Activated T-cell treated with anti-CD3 and anti-CD28 coated beads, Interleukin-2, amount 50 U/mL, for 4 hours (primary cell): ENCODE measurements at places on chromosomes 7 and 10.

DNA sequence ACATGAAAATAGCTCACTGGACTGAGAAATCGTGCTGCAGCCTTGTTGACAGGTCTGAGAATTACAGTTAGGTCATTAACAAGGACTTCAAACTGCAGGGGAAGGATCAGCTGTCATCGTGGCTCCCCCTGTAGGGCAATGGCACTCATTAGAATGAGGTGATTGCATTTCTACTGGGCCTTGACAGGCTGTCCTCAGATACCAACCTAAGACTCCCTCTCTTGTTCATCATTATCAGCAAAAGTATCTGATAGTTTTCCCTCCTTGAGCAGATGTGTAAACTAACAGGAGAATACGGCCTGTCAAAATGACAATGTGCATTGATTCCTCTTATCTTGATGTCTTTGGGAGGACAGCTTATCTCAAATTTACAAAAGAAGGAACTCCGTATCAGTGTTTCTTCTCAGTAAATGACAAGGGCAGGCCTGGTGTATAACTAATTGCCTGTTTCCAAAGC lies 648.5 kb upstream of the LRRN3 start:
- no peak for DNase-seq

GRCh38 chr10:33507662-33508425 lies 173.4 kb upstream of the NRP1 start:
- no peak for DNase-seq

DNA sequence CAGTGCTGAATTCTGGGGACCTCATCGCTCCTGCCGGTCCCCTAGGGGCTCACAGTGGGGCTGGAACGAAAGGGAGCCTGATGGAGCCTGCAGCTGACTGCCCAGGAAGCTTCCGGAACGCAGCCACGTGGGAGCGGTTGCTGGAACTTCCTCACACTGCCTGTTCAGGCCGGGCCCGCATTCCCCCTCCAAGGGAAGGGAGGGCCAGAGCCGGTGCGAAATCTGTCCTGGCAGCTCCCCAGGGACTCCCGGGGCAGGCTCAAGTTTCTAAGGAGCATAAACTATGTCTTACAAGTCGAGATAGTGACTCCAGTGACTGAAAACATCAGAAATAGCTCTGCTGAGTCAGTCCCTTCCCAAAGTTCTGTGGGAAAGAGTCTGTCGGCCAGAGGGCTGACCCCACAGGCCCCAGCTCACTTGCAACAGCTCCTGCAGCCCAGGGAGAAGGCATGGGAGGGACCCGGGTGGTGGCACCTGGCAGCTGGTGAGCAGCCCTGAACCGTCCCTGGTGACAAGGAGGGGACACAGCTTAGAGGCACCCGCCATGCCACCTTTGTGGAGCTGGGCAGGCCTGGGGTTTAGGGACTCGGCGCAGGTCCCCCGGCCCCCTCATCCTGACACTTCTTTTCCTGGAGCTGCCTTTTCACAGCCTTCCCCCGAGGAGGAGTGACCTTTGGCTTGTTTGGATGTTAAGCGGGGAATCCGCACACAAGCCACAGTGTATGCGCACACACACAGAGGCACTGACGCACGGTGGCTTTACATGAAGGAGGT lies 47.6 kb downstream of the PDGFA start:
- no peak for DNase-seq

DNA sequence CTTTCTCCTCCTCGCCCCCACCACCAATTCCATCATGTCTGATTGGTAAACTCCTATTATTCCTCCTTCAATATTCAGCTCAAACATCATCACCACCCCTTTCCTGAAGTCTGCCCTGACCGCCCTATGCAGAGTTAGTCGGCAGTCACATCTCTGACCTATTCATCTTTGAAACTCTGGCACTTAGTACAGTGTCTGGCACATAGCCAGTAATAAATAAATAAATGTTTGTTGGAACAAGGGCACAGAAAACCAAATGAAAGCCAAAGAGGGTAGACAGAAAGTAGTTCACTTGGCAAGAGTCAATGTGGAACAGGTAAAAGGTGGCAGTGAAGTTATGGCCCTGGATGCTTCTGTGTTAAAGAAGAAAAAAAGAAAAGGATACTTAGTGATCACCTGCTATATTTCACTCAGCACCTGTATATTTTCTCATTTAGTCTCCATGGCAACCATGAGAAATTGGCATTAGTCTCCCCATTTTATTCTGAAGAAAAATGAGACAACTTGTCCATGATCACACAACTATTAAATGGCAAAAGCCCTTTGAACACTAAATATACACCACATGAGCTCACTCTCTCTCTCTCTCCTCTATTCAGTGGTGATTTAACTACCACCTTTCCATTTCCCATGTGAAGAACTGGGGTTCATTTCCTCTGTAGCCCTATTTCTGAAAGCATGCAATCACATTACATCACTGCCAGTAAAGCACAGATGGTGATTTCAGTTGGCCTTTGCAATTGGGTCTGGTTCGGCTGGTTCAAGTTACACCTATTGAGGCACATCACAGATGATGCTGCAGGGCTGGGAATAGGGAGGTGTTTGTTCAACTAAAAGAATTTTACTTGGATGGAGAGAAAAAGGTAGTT lies 25.3 kb downstream of the CHCHD3 start:
- DNase-seq, result no peak

DNA sequence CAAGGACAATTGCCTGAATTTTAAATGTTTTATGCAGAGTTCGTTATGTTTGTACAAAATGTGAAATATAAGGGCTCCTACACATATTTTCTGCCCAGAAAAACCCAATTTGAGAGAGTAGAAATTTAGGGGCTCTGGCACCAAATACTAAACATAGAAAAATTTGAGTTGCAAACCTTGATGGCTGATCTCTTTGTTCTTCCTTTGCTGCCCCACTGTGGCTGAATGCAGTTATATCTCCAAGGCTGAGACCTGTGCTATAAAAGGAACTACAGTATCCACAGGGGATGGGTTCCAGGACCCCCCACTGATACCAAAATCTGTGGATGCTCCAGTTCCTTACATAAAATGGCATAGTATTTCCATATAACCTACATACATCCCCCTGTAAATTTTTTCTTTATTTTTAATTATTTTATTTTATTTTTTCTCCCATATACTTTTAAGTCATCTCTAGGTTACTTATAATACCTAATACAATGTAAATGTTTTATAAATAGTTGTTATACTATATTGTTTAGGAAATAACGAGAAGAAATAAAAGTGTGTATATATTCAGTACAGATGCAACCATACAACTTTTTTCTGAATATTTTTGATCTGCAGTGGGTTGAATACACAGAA lies 22.5 kb downstream of the CFAP43 start:
- DNase-seq, result peak; percentile 27

- DNase-seq, result no peak
Observed at GRCh38 chr7:90817846-90818245, 221.7 kb downstream of the CDK14 start.

DNA sequence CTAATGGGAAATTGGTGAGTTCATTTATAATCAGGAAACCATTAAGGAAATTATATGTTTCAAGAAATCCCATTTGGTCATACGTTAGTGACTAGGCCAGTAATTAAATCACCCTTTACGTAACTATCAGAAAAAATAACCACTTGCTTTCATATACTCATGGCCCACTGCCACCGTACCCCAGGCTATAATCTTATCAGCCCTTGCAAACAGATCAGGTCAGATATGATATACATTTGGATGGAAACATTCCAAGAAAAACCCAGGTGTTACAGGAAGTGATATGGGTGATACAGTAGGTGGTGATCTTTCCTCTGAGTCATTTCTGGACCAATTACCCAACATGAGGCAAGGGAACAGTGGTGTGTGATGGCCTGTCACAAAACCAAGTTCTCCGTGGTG lies 481.0 kb upstream of the SEMA3A start:
- DNase-seq, result no peak

- DNase-seq, result no peak
Observed at GRCh38 chr7:102916426-102916825, 3.6 kb downstream of the LRRC17 start.

GRCh38 chr10:108303149-108303548 lies 1138.6 kb upstream of the SORCS1 start:
- DNase-seq, result no peak

DNA sequence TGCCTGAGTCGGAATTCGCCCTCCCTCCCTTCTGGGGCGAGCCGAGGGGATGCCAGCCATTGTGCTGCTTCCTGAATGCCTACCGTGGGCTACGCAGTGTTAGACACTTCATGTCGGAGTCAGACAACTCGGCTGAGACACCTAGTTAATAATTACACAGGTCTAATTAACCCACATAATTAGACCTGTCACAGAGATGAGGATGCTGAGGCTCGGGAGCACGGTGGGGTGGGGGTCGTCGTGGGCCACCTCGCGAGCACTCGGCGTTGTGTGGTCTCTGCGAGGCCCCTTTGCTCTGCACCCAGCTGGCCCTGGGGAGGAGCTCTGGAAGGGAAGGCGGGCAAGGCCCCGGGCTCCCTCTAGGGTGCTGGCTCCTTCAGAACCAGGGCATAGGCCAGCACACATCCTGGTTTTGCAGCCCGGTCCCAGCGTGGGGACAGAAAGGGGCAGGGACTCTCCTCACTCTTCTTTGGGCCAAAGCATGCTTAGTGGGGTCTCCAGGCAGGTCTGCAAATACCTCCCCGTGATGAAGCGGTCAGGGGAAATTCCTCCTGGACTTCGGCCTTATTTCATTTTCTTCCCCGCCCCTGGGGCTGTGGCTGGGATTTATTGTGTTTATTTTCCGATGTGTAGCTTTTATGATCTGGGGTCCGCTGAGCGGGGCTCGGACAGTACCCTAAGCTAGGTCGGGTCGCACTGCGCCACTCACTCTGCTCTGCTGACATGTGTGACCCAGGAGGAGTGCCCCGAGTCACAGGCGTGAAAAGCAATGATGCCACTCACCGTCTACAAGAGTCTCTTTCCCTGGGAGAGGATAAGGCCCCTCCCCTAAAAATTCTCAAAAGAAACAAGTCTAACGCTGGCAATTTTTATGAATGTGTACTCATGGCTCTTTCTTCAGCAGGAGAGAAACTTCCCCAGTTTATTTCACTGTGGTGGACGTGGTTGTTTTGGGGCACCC lies 4.9 kb upstream of the FOXL3 start:
- no peak for DNase-seq

DNA sequence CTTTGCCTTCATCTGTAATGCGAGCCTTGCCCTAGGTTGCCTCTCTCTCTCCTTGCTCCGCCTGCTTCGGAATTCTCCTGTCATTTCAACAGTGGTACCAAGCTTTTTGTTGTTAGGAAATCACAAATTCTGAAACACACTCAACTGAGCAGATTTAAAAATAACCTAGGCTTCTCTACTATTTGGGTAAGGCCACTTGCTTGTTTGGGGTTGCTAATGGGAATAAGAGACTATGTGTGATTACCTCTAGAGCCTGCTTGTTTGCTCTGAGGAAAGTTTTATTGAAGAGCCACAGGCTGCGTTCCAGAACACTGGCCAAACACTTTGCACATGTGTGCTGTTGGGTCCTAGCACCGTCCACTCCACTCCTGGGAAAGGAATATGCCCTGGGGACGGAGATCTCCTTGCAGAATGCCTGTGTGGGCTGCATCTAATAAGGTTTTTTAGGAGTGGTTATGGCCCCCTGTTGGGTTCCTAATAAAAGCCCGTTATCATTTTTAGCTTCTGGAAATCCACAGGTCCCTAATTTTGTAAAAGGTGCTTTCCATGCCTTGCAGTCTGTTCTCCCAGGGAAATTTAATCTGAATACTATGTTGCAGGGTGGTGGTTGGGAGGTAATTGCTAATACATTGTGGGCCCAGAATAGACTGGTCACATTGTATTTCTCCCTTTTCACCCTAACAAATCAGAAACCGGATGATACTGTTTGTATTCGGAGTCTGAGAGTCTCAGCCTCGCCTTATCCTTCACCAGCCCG lies 68.7 kb upstream of the KLF6 start:
- DNase-seq, result no peak
